ENCODE measurements at places on chromosomes 5 and 9.

- DNase-seq: no peak
Observed at GRCh38 chr5:127324756-127325155, 34.2 kb downstream of the MEGF10 start.

DNA sequence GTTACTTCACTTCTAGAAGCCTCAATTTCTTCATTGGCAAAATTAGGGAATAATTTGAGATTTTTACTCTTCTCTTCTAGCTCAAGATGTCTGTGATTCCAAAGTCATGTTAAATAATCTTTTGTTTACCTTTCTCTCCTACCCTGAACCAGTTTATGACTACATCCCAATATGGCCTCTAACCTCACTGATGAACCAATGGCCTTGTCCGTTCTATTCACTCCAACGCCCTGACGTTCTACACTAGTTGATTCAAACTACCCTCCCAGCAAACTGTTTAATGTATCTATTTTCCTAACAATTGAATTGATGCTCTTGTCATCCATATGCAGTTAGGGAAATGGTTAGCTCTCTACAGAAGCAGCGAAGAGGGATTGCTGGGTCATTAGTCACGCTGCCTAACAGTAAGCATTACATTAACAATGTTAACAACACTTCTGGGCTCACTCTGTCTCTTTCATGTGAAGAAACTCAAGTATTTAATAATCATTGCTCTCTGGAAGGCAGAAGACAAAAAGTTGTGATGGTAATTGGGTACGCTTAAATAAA is 38.0 kb downstream of the RAPGEF1 start:
- no peak for DNase-seq

DNA sequence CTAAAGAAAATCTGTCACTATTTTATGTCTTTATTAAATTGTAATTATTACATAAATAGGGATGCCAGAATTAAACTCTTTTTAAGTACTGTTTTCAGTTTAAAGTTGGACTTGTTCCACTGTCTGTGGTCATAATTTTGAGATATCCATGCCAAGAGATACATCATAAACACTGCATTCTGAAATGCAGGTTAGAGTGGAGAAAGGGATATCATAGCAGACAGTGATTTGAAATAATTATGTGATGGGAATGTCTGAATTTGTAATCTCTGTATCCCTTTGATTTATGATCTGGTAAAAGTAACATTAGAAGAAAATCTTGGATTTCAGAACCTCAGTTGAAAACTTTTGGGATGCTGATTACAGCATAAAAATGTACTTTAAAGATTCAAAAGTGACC is 222.1 kb downstream of the GOLPH3 start:
- no peak for DNase-seq

- no peak for DNase-seq
Observed at GRCh38 chr9:27429436-27429835, 94.7 kb upstream of the IFNK start.

Measured in fibroblast of gingiva (primary cell).